ENCODE measurements at places on chromosomes 3 and 15.

DNA sequence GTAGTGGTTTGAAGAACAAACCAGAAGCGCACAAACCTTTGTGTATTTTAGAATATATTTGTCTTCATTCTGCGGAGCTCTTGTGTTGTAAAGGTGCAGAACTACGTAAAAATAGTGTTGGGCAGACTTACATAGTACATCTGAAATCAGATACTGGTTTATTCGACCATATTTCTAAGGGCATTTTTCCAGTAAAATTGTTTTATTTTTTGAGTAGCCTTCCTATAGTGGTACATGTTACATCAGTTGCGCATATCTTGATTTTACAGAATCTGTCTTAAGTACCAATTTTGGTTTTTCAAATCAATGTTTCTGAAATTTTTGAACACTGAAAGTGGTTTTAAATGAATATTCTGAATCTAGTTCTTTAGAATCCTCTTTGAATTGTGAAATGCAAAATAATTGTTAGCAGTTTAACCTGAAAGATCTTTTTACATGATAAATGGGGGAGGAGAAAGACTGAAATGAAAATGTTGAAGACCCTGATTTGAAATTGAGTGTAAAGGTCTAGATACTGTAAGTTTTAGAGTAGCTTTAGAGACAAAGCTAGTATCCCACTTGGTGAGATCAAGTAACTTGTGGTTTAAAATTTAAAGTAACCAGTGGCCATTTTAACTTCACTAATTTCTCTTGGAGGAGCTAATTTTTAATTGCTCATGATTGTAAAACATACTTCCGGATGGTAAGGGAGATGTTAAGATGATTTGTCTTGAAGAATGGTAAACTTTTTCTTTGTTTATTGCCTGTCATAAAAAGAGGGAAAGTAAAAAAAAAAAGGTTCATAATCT, 15.5 kb upstream of the CHD2 start:
- no peak for DNase-seq

- DNase-seq, result no peak
Measured at GRCh38 chr3:71776538-71776937, 8.4 kb downstream of the PROK2 start.

- no peak for DNase-seq
Measured at GRCh38 chr15:61621146-61621545, 392.0 kb upstream of the RORA start.

DNA sequence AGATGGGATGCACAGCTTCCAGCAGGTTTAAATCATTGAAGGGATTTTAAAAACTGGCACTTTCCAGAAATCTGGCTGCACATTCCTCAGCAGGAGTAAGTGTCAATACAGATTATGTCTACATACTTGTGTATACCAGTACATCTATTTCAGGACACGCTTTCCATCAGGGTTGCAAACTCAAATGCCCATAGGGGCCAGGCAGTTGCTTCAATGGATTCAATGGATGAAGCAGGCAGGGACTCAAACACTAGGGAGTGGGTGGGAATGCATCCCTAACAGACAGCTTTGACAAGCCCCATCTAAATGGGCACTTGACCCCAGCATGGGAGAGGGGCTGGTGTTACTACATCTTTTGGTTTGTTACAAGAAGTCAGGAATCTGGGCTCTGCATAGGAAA, 136.8 kb downstream of the FOXP1 start:
- no peak for DNase-seq

DNA sequence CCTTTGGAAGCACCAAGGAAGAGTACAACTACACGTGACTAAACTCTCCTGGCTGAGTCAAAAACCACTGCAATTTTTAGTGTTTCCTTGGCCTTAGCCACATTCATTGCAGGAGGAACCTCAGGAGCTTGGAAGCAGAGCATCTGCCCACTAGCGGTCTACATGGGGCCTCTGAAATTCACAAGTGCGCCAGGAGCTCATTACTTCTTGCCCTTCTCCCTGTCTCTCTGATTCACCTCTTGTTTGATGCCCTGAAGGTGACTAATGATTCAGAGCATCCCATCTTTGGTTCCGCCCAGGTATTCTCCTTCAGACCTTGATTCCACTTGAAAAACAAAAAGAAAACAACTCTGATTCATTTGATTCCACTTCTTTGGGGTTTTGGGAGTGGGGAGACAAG, 201.1 kb upstream of the LPP start:
- no peak for DNase-seq

- no peak for DNase-seq
Measured at GRCh38 chr3:140358686-140359085, 319.2 kb upstream of the TRIM42 start.

DNA sequence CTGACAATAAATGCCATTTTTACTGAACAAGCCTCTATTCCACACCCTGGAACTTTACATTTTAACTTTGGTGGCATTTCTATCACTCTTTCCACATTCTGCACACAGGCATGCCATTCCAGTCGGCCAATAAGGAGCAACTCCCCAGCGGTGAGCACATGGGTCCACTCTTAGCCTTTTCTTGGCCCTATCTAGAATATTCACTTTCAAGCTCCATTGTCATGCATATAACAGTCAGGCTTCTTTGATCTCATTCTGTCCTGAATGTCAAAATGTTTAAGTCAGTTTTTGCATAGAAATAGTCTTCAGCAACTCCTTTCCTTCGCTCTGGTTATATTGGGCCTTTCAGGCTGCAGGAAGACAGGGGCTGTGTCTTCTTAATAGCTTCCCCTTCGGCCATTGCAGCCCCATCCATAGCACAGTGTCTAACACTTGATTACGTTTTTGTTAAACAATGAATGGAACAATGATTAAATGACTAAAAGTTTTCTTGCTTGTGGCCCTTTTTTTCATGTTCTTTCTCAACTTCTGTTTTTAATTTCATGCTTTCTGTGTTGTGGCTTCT, 427.3 kb downstream of the MFSD1 start:
- no peak for DNase-seq

Measured in EL (cell line).